ENCODE measurements at places on chromosomes 3 and 15.

GRCh38 chr3:72338942-72339669, 509.1 kb downstream of the SHQ1 start:
- no peak for DNase-seq

DNA sequence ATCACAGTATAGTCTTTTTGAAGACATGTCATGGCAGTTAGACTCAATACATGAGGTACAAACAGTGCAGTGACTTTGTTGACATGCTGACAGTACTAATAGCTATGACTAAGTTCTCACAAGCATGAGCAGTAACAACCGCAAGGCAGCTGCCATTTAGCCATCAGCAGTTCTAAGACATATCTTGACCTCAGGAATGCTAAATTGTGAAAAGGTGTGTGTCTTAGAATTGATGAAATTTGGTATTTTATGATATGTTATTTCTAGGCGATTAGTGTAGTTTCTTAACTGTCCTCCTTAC, 60.7 kb upstream of the FURIN start:
- no peak for DNase-seq

GRCh38 chr3:33868309-33868708, 69.9 kb downstream of the PDCD6IP start:
- DNase-seq = no peak

GRCh38 chr15:68667800-68668625, 89.2 kb downstream of the CORO2B start:
- DNase-seq = no peak

DNA sequence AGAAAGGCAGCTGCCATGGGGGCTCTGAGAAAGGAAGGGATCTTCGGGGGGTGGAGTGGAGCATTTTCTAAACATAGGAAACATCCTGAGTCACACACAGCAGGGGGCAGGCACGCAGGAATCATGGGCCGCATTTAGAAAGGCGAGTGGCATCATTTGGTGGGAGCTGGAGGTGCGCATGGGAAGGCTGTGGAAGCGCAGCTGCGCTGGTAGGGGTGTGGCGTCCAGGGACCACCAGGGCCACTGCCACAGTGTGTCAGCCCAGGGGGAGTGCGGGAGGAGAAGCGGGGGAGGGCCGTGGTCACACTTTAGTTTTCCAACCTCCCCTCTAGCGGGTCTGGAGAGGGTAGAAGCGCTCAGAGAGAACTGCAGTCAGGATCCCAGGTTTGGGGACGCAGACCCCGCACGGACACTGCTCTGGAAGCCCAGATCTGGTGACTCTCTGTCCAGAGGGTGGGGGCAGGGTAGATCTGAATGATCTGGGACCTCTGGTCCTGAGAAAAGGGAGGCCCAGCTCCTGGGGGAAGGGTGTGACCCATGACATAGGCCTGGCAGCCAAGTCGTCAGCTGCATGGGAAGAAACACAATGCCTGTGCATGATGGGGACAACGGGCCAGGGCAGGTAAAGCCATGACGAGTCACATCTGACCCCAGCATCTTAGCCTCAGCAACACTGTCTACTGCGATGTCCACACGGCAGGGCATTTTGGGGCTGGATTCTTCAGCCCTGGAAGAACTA, 88.0 kb upstream of the IQSEC1 start:
- no peak for DNase-seq

DNA sequence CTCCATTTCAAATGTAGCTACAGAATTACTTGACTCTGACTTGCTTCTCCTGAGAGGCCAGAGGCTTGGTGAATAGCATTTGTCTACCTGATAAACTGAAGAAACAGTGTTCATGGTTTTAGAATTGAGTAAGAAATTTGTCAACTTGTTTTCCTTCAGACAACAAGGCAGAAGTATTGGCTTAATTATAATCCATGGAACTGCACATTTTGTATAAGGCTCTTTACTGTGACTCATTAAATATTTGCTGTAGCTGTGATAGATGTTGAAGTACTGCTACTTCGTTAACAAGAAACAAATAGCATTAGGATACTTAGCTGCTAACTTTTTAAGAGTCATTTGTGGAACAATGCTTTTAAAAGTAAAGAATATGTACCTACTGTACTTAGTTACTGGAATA, 4.6 kb downstream of the UNC13C start:
- no peak for DNase-seq

DNA sequence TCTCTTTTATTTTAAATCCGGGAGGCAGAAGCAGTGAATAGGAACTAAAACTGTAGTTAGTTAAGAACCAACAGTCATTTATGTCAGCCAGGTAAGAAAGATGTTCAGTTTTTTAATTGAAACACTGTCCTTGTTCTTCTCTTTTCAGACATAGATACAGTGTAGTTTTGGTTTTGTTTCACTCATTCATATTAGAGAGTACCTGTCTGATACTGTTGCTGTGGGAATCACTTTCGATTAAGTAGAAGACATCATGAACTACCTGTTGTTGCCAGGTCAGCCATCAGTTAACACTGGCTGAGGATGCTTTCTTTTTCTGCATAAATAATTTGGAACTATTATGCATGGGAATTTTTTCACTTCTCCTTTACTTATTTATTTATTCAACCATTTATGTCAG, 700.4 kb downstream of the OTOL1 start:
- no peak for DNase-seq

GRCh38 chr3:136645915-136646314, 106.3 kb downstream of the STAG1 start:
- DNase-seq = no peak

GRCh38 chr3:17057321-17057720, 172.6 kb downstream of the PLCL2 start:
- no peak for DNase-seq

Data from DMS79 (cell line).